Fibroblast of the aortic adventitia (primary cell): ENCODE measurements at places on chromosomes 4 and X. TPM values are rescaled to one million over a fixed set of nuclear protein-coding genes. Genes with fewer than 3 reads are reported as not detected.

ODAM gene
- not detected in 2 replicates for total RNA-seq

MAGEA8 gene
- total RNA-seq, result not detected in 2 replicates

TRIM75 gene
- not detected in 2 replicates for total RNA-seq

CXCL5 gene
- 0.36 and 2.2 TPM in 2 replicates for total RNA-seq

STARD8 gene
- total RNA-seq, result 1.1 and 2.9 TPM in 2 replicates

SSX2B gene
- 0.09 TPM in 1 of 2 replicates, not detected in the other for total RNA-seq

MSANTD1 gene
- 0.41 and 0.63 TPM in 2 replicates for total RNA-seq

DUSP21 gene
- total RNA-seq, result not detected in 2 replicates

MAGED2 gene
- total RNA-seq, result 147 and 163 TPM in 2 replicates

CLGN gene
- 4.1 and 19.3 TPM in 2 replicates for total RNA-seq

EFHC2 gene
- total RNA-seq, result 0.45 and 0.49 TPM in 2 replicates

CCNG2 gene
- 22.8 and 63.8 TPM in 2 replicates for total RNA-seq

GAGE12F gene
- not detected in 2 replicates for total RNA-seq

ASMT gene
- total RNA-seq, result not detected in 2 replicates

GPR78 gene
- 0.36 and 2.0 TPM in 2 replicates for total RNA-seq

CHRDL1 gene
- total RNA-seq, result 1.2 and 4.0 TPM in 2 replicates

SLC9B1 gene
- 1.2 and 2.0 TPM in 2 replicates for total RNA-seq

SLC26A1 gene
- 0.27 TPM in 1 of 2 replicates, not detected in the other for total RNA-seq

EREG gene
- total RNA-seq, result 15.0 TPM in 1 of 2 replicates, not detected in the other

PAGE2B gene
- total RNA-seq, result not detected in 2 replicates

RBM41 gene
- total RNA-seq, result 17.4 and 17.7 TPM in 2 replicates

RS1 gene
- not detected in 2 replicates for total RNA-seq

HS6ST2 gene
- total RNA-seq, result under 0.01 TPM in 1 of 2 replicates, not detected in the other

CHST7 gene
- 4.2 and 6.0 TPM in 2 replicates for total RNA-seq

ZNF630 gene
- total RNA-seq, result 0.81 and 2.0 TPM in 2 replicates

HTN1 gene
- total RNA-seq, result not detected in 2 replicates

BRCC3 gene
- total RNA-seq, result 8.5 and 17.4 TPM in 2 replicates

MTNR1A gene
- not detected in 2 replicates for total RNA-seq

FGG gene
- not detected in 2 replicates for total RNA-seq

WDR44 gene
- total RNA-seq, result 20.9 and 25.3 TPM in 2 replicates

ARHGAP6 gene
- 16.9 and 20.9 TPM in 2 replicates for total RNA-seq

SLC49A3 gene
- total RNA-seq, result 5.6 and 11.6 TPM in 2 replicates

USP17L21 gene
- not detected in 2 replicates for total RNA-seq
